ENCODE measurements at places on chromosomes 2 and 18.

DNA sequence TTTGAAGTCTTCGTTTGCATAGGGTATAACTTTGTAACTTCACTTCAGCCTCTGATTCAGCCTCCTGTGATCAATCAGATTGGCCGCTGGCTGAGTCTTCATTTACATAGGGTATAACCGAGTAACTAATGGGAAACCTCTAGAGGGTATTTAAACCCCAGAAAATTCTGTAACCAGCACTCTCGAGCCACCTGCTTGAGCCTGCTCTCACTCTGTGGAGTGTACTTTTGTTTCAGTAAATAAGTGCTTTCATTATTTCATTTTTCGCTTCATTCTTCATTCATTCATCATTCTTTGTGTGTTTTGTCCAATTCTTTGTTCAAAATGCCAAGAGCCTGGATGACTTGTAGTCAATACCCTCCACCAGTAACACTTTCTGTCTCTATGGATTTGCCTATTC lies 56.4 kb downstream of the CCDC85A start:
- no peak for DNase-seq

DNA sequence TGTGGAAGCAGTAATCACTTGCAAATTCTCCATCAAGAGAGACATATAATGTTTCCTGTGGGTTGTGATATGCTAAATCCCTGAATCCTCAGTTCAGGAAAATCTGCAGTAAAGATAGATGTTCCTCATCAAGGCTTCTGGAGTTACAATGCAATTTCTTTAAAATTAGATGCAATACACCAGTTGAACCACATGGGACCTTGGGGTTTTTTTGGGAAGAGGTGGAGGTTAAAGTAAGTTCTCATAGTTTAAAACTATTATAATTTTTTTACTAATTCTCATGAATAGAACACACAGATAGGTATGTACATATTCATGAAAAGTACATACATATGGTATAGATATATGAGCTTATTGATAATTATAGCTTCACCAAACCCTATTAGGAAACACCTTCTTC lies 496.2 kb downstream of the SATB2 start:
- no peak for DNase-seq

GRCh38 chr18:63979409-63979920 lies 9.6 kb downstream of the SERPINB8 start:
- DNase-seq = peak; percentile 81

DNA sequence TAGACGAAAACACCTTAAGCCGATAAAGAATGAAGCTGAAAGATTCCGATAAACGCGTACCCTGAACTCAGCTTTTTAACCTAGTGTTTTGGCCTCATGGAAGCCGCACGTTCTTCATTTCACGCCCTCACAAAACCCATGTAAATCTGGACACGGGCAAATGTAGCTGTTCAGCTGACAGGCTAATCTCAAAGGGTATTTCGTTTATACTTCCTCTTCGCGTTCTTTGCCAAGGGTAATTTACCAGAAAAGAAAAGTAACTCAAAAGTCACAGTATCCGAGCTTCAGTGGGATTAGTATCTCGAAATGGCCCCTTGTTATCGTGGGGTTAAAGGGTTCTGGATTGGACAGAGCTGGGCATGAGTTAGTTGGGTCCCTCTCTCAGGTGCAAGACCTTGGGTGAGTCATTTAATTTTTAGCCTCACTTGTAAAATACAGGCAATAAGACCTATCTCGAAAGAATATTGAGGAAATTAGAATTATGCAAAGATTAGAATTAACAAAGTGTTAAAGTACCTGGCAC lies 22.0 kb upstream of the STPG4 start:
- DNase-seq = no peak

DNA sequence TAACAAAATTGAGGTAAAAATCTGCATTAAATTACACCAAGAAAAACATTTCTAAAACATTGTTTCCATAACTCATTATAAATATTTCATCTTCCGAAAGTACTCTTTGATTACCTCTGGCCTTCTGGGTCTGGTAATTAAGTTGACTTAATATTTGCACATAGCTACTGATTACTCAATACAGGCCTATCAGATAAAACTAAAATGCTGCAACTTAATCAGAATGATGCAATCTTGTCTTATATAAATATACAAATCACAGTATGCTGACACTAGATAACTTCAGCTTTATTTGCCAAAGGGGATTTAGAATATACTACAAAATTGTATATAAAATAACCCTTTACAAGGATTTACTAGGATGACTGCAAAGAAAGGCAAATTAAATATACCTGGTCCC lies 49.3 kb downstream of the SLC35F5 start:
- DNase-seq = no peak

DNA sequence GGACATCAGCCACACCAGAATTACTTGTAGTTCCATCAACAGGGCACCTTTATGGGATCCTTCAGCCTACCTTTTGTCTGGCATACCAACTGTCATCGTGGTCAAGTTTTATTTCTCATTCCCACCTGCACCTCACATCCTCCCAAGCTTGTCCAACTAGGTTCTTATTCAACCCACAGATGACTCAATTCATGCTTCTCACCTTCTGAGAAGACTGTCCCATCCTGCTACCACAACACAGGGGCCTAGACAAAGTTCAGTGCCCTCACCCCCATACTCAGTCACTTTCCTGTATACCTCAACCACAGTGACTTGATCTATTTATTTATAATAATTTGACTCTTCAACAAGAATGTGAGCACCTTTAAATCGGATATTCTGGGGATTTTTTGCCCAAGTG lies 114.4 kb upstream of the ACVR1C start:
- DNase-seq = no peak

DNA sequence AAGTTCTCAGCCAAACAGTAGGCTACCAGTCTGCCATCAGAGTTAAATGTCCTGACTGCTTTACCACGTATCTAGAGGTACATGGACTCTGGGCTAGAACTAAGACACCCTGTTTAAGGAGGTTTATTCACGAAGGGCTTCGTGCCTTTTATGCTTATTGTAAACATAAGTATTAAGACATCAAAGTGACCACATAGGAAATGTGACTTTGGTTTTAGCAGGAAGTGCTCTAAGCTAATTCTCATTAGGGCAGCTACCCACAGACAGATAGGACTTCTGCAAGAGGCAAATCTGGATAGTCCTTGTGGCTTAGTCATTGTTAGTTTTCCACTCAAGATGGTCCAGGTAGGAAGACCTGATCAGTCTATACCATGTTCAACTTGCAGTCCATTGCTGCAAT lies 233.3 kb upstream of the MGAT5 start:
- no peak for DNase-seq

GRCh38 chr2:8357738-8358518 lies 323.9 kb upstream of the ID2 start:
- DNase-seq = no peak

GRCh38 chr18:49212819-49213218 lies 247.6 kb downstream of the DYM start:
- DNase-seq = no peak

- DNase-seq = no peak
These were observed 40.0 kb downstream of the PKDCC start for GRCh38 chr2:42087857-42088195.

DNA sequence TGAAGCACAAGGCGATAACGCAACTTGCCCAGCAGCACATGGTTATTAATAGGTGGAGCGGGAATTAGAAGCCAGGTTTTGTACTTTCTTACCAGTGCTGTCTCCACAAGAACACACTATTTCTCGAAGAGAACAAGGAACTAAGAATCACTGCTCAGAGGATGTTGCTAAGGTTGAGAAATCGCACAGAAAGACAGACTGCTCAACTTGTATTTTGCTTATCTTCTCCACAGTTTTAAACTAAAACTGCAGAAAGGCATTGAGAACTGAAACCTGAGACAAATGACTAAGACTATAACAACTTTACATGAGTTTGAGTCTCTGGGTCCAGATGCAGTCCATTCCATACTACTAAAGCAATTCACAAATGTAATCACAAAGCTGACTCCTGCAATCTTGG lies 6.2 kb downstream of the PRKD3 start:
- DNase-seq = no peak

GRCh38 chr2:75102011-75102410 lies 97.3 kb downstream of the TACR1 start:
- DNase-seq = no peak

- DNase-seq = no peak
These were observed 3.2 kb downstream of the CFAP210 start for GRCh38 chr2:169690958-169691357.

DNA sequence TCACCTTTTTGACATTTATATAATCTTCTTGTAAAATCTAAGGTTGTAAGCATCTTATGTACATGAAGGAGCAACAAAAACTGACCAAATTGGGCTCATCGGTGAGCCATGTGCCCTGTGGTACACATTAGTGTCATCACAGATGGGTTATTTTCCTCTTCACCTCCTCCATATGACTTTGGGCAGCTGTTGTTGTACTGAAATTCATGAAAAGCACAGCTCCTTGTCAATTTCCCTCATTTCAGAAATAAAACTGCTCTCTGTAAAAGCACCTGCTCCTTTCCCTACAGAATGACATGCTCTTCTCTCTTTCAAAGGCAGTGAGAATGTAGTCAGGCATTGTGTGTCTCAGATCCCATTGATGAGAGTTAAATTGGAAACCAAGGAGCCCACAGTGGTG lies 42.0 kb downstream of the DTNA start:
- DNase-seq = no peak

- no peak for DNase-seq
These were observed 106.0 kb downstream of the ZNF236 start for GRCh38 chr18:76928179-76928868.

GRCh38 chr2:231612109-231612455 lies 19.4 kb downstream of the TEX44 start:
- no peak for DNase-seq

DNA sequence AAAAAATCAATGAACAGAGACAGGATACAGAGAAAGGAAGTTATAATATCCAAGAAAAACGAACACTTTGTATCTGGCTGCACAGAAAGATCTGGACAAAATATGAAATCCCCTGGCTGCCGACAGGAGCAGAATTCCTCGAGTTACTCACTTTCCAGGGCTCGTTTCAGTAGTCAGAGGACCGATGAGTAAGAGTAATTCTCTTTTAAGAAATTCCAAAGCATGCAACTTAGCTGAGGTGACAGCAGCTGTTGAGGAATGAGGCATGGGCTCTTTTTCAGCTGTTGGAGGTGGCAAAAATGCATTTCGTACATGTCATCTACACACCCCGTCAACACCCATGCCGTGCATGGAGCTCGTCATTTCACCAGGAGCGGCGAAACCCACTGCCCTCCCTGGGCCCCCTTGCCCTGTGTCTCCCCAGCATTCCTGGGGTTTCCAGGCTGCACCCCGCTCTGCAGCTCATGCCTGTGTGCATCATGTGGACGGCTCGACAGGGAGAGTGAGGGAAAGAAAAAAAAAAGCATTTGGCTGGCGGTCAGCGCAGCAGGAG lies 210.8 kb upstream of the SMIM21 start:
- DNase-seq = no peak

DNA sequence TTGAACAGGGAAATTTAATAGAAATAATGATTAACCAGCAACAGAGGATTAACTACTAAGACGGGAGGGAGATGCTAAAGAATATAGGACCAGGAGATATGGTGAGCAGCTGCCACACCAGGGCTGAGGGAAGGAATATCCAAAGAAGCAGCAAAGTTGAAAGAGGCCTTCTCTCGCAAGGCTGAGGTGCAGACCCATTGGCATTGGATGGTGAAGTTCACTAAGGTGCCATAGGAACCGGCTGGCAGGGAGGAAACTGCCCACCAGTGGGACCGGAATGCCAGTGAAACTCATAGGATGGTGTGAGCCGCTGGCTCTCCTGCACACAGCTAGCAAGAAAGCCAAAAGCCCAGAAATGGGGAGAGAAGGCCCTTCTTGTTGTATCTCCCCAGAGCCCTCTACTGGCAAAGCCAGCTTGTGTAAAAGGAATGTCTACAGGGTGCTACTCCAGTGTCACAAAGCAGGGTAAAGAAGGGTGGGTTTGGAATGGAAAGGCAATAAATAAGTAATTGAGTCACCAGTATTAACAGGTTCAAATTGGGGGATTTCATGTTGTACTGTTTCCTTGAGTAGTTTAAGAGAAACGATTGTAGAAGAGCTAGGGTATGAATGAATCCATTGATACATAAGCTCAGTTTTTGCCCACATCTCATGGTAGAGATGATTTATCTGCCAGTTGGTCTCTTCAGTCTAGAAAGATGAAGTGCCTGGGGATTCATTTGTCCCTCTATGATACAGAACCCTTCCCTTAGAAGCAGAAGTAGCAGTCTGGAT lies 36.0 kb downstream of the FARP2 start:
- DNase-seq = no peak

- no peak for DNase-seq
These were observed 6.3 kb downstream of the STARD7 start for GRCh38 chr2:96202152-96202854.

DNA sequence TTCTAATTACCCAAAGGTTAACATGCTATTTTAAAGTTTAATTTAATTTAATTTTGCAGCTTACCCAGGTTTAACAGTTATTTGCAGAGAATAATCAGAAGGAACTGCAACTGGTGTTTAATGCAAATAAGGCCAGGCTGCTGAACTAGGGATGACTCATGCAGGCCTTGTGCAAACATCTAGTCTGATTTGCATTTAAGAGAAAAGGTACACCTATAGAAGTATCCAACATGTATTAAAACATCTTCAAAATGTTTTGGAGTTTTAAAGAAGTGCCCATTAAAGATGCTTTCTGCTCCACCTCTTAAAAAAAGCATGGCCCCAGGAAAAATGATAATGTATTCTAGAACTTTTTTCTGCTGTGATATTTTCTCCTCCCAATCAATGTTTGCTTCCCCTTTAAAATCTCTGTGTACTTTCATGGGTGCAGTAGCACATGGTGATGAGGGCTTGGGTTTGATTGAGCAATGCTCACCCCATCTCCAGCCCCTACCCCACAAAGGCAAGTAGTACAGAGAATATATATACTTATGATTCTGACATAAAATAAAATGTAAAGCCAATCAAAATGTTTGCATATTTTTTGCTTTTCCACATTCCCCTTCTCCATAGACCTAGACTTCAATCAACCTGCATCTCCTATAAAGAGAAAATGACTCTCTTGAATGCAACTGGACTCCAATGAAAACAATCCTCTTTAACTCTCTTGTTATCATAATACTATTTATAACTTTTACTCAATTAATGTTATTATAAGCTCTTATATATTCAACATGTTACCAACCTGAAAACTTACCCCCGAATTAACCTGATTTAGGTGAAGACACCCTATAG lies 54.1 kb downstream of the ATP8B1 start:
- DNase-seq = no peak

- no peak for DNase-seq
These were observed 221.1 kb downstream of the GALR1 start for GRCh38 chr18:77470569-77471413.

DNA sequence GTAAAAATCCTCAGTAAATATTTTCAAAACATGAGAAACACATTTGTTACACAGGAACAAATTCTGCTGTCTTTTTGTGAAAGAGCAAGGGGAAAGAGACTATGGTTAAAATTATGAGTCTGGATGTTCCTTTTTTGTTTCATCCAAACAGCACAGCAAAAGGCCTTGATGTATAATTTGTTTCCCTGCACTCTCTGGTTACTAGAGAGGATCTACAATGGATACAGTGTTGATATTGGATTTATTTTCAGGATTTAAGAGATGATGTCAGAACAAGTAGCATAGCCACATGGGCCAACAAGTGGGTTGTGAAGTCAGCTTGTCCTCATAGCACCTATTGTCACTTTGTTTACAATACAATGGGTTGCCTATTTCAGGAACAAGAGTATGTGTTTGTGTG lies 11.3 kb upstream of the ERBB4 start:
- DNase-seq = no peak

Measured in left kidney (tissue), 8 donors.